Activated naive CD4-positive, alpha-beta T cell (primary cell): ENCODE measurements at places on chromosomes 1 and 21.

DNA sequence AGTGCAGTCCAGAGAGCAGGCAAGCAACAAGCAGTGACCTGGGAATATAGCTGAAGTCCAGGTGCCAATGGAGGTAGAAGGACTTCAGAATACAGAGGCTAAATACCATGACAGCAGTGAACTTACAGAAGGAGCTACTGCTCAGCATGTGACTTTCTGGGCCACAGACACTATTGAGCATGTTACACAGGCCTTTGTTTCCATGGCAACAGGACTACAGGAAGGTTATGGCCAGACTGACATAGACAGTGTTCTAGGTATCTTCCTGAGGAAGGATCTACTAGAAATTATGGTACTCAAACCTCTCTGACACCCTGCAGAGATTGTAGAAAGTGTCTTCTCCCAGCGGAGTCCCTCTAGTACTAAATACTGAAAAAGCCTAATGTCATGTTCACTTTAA is 11.0 kb downstream of the OR2M5 start:
- no peak for DNase-seq

GRCh38 chr21:17780539-17780938 is 38.6 kb downstream of the C21orf91 start:
- DNase-seq, result no peak

DNA sequence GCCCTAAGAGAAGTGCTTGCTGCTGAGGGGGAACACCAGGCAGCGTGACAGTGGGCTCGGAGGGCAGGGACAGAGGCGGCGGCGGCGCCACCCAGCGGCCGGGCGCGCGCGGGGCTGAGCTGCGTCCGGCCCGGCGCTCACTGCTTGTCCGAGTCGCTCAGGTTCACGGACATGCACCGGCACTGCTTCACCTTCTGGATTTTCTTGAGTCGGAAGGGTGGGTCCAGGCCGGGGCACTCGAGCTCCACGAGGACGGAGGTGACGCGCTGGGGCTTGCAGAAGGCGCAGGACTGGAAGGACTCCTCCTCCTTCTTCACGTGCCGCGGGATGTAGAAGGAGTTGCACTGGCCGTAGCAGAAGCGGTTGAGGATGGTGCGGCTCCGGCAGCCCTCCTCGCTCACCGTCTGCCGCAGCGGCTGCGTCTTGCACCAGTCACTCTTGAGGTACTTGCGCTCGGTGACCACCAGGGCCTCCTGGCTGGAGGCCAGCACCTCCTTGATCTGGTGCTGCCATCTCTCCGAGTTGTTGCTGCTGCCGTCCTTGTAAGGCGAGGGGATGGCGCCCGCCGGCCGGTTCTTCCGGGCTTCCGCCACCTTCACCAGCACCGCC is 119.0 kb downstream of the GREM2 start:
- DNase-seq, result no peak

DNA sequence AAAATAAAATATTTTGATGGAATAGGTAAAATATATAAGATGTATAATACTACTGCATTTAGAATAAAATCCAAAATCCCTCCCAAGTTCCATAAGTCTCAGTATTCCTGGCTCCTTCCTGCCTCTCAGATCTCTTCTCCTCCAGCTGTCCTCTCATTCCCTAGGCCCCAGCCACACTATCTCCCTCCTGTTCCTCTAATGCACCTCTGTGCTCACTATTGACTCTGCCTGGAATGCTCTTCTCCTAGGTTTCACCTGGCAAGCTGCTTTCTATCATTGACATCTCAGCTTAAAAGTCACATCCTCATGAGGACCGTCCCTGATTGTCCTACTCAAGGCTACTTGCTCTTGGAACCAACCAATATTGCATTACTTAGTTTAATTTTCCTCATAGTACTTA is 7.2 kb downstream of the NME7 start:
- no peak for DNase-seq

GRCh38 chr1:17563494-17564281 is 24.2 kb downstream of the ARHGEF10L start:
- DNase-seq, result no peak

GRCh38 chr1:215607412-215607811 is 40.3 kb downstream of the KCTD3 start:
- no peak for DNase-seq

DNA sequence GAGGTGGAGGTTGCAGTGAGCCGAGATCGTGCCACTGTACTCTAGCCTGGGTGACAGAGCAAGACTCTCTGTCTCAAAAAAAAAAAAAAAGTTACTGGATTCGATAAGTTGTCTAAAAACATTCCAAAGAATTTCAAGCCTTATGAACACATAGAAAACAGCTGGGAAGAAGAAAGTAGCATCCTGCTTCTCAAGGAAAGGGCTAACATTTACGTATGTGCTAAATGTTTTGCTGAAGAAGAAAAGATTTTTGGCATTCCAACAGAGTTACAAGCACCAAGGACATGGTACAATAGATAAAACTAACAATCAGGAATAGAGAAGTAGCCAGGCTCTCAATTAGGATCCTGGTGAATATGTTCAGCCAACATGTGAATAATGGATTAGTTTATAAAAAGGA is 69.8 kb downstream of the HFM1 start:
- no peak for DNase-seq

- DNase-seq, result no peak
Observed at GRCh38 chr1:153343811-153344717, 4.6 kb downstream of the PGLYRP4 start.

DNA sequence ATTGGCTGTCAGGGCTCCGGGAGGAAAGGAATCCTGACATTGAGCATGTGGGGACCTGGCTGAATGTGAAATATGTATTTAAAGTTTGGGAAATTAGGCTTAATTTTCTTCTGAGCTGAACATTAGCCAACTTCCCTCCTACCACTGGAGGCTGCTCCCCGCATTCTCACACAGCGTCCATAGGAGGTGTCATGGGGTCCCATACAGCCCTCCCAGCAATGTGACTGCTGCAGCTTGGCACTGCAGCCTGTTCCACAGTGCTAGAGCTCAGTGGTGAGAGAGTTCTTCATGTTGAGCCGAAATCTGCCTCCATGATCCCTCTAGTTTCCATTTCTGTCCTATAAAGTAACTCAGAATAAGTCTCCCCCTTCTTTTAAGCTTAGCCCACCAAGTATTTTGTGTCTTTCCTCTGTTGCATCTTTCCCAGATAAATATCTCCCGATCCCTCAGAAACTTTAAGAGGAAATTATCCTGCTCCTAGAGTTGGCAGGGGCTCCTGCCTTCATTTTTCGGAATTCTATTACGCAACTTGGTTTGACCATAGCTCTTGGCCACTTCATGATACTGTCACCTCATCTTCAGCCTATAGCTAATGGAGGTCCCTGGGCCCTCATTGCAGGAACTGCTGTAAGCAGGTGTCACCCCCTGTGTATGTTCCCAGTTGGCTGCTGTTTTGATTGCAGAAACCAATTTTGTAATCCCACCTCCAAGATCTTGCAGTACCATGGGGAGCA is 2.0 kb downstream of the FCRL6 start:
- no peak for DNase-seq

DNA sequence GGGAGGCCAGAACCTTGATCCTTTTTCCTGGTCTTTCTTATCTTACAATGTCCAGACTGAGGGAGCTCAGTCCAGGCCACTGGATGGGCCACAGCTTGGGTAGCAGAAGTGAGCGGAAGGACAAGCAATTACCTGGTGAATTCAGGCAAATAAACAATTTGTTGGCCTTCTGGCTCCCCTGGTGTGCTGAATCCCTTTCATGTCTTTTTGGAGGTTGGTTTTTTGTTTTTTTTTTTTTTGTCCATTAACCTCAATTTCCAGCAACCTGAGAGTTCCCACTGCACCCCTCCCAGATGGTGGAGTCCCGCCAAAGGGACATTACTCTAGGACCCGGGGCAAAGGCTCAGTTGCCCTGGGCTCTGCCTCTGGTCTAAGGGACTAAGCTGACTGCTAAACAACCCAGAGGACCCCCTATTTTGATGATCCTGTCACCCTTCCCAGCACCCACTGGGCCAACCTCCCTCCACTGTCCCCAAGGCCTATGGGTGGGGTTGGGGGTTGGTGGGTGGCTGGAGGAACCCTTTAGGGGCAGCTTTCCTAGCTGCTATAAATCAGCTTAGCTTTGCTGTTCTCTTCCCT is 85.5 kb downstream of the KCND3 start:
- DNase-seq, result no peak

GRCh38 chr1:19612530-19612929 is 31.6 kb upstream of the NBL1 start:
- DNase-seq, result no peak

GRCh38 chr1:99777752-99778151 is 11.3 kb upstream of the FRRS1 start:
- no peak for DNase-seq

- no peak for DNase-seq
Observed at GRCh38 chr21:36881228-36881627, 85.2 kb downstream of the HLCS start.

GRCh38 chr1:25111706-25112105 is 120.6 kb downstream of the SYF2 start:
- no peak for DNase-seq

- DNase-seq, result no peak
Observed at GRCh38 chr1:24959623-24959975, 29.5 kb upstream of the RUNX3 start.

DNA sequence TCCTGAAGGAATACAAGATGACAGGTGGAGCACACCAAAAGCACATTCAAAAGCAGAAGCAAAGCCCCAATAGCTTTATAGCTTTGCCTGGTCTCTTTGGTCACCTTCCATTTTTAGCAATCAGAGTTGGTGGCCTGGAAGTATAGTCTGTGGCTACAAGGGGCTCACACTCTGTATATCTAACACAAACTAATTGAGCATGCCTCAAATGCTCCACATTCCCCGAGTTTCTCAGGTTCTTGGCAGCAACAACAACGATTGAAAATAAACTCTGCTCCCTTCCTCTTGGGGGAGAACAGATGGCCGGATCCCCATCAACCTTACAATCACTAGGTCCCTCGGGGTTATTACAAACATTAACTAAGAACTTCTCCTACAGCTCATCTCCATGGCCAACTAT is 24.9 kb upstream of the TADA1 start:
- DNase-seq, result no peak

DNA sequence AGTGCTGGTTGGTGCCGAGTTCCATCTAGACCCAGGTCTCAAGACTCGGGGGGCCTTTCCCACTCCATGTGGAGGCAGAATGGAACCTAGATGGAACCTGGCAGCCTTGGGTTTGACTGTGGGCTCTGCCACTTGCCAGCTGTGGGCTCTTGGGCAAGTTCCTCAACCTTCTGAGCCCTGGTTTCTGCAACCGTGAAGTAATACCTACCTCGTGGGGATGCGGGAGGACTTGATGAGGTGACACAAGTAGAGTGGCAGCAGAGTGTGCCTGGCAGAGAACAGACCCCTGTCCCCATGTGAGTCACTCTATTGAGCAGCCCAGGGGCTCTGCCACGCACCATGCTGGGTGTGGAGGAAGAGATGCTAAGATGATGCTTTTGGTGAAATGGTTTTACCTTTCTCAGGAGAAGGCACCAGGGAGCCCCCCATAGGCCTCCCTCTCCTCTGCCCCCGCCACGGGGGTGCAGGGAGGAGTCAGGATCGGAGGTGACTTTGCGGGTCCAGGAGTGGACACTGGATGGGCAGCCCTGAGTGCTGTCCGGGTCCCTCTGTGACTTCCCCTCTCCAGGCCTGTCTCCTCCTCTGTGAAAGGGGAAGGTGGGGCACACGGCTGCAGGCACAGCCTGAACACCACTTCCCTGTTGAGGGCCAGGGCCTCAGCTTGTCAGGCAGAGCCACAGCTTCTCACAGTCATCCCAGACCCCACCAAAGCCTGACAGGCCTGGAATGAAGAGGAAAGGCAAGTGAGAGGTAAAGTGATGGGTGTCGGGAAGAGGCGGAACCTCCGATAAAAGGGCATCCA is 36.7 kb upstream of the EDN2 start:
- DNase-seq, result no peak

DNA sequence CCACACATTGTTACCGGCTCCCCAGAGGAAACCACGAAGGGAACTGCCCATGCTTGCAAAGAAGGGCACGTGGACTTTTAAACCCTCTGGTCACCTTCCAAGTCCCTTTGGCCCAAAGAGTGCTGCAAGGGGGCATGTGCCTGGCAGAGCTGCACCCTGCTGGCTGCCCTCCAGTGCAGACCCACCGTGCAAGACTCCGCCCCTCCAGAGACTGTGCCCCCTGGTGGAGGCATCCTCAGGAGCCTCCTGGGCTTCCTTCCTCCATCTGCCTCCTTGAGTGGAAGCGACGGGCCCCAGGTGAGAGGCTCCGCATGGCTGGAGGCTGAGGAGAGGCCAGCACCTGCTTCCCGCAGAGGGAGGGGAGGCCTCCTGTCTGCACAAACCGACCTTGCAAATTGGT is 100.6 kb downstream of the CRYAA start:
- DNase-seq, result no peak

DNA sequence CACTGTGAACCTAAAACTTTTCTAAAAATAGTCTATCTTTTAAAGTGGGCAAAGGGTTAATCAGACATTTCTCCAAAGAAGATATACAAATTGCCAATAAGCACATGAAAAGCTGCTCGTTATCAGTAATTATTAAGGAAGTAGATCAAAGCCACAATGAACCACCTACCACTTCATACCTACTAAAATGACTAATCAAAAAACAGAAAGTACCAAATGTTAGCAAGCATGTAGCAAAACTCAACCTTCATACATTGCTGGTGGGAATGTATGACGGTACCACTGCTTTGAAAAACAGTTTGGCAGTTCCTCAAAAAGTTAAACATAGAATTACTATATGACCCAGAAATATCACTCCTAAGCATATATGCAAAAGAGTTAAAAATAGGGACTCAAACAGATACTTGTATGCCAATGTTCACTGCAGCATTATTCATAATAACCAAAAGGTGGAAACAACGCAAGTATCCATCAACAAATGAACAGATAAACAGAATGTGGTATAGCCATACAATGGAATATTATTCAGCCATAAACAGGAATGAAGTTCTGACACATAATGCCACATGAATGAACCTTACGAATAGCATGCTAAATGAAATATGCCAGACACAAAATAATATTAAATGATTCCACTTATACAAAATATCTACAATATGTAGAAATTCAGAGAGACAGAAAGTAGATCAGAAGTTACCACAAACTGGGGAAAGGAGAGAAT is 21.1 kb downstream of the CDC42BPA start:
- DNase-seq, result no peak

- DNase-seq, result no peak
Observed at GRCh38 chr1:60903591-60903990, 178.8 kb upstream of the NFIA start.
